ENCODE measurements at places on chromosomes 7 and 10.

DNA sequence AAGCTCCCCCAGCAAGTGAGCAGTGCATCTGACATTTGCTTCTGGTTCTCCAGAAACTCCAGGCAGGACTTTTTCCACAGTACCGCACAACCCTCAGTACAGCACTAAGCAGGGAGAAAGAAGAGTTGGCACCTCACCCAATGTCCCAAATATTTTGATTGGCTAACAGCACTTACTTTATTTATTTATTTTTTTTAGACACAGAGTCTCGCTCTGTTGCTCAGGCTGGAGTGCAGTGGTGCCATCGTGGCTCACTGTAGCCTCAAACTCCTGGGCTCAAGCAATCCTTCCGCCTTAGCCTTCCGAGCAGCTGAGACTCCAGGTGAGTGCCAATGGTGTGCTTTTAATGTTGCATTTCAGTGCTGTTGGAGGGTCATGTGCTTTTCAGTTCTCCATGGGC, 200.3 kb upstream of the ZMIZ1 start:
- no peak for DNase-seq

GRCh38 chr7:31791881-31792280, 104.9 kb downstream of the PPP1R17 start:
- no peak for DNase-seq

DNA sequence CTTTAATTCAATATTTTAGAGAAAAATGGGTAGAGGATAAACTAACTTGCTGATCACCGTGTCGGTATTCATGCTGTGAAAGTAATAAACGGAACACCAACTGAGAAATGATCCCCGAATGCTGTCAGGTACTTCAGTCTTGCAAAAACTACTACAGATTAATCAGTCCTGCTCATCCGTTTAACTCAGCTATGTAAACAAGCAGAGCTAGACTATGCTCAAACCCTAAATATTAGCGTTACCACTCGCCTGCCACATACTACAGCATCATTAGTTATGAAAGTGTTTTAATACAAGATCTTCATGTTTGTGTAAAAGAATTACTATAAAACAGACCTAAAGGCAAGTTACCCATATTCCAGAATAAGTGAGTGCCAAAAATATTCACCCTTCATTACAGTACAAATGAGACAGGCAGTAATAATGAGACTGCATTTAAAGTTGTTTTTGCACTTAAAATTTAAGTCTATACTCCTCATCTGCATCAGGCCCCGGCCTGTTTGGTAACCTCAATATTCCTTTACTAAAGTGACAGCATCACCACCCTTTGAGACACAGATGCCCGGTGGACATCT, 952 bp downstream of the DNMBP start:
- DNase-seq, result no peak

- peak; percentile 37 for DNase-seq
Measured at GRCh38 chr10:126838316-126838715, 66.9 kb upstream of the DOCK1 start.

DNA sequence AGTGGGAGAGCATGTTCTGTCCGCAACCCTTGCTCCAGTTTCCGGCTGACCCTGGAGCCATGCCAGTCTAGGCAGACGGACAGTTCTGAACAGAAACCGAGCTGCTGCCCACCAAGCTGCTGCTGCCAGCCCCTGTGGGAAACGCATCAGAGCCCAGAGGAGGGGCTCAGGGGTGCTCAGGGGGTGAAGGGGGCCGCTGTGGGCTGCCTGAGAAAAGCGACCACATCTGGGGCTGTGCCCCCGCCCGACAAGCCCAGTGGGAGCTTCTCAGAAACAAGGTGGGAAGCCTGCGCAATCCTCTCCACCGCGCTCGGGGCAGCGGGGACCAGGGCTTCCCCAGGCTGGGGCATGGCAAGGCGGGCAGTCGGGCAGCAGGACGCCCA, 38.8 kb upstream of the CFAP46 start:
- DNase-seq, result no peak

DNA sequence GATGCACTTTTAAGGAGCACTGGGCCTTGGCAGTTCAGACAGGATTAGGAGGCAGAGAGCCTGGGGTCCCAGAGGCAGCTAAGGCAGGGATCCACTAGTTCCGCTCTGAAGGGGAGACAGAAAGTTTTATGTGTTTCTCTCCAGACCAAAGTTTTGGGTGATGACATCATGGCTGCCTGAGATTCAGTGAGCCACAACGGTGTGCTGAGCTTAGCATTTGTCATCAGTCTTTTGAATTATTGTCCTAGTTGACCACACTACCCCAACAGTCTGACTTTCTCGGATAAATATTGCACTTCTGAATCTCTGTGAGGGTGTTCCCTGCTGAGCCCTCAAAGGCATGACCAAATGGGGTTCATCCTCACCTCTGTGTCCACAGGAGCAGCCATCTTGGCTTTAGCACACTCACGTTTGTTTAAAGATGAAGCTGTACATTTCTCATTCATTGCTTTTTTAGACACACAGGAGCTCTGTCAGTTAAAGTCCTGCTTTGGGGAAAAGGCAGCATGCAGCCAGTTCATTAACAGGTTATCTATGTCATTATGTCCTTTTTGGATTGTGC, 297.7 kb upstream of the LRGUK start:
- DNase-seq, result no peak

DNA sequence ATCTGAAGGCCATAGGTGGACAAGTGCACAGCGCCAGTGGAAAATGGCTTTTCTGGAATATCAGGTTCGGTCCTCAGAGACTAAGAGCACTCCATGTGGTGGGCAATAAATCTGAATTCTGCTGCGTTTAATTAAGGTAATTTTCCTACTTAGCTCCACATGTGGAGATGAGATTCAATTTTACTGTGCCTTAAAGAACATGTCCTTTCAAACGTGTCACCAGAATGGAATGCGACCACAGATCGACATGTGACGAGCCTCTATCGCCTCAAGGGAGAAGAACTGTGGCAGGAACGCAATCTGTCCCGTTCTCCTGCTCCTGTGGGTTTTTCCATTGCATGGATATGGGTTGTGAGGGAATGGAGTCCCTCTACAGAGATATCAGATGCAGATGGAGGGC, 205.3 kb upstream of the ZNF32 start:
- DNase-seq, result no peak

GRCh38 chr7:142759433-142759832, 10.2 kb downstream of the PRSS1 start:
- DNase-seq, result no peak

- no peak for DNase-seq
Measured at GRCh38 chr10:6701289-6701688, 121.2 kb upstream of the PRKCQ start.

- DNase-seq, result peak; percentile 45
Measured at GRCh38 chr7:142669074-142669654, 80.1 kb upstream of the PRSS1 start.

GRCh38 chr10:131947631-131948347, 33.9 kb downstream of the BNIP3 start:
- DNase-seq, result no peak

All from NCI-H1105 (cell line).